ENCODE measurements at places on chromosomes 13 and 19.

- DNase-seq, result no peak
Observed at GRCh38 chr13:105465251-105465650, 1070.2 kb downstream of the EFNB2 start.

- no peak for DNase-seq
Observed at GRCh38 chr13:112955956-112956355, 13.1 kb upstream of the MCF2L start.

DNA sequence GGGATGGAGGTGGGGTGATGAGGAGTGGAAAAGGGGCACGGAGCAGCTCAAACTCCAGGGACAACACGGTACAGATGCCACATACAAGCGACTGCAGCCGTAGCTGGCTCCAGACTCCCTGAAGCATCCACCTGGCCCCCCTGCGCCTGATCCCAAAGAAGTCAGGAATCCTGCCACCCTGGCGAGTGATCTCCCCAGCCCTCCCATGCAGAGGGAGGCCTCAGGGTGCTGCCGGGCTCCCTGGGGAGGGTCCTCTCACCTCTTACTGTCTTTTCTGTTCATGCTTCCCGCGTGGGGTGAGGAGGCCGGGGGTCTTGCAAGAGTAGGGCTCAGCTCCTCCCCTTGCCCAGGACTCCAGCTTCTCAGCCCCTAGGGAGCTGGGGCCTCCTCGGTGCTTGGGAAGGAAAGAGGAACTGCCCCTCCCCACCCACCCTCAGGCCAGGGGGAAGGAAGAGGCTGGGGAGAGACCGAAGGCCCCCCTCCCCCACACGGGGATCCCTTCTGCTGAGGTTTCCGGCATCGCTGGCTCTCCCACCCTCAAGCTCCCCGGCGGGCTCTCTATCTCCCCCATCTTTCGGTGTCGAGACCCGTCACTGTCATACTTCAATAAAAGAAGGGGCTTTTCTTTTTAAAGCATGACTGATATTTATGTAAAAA is at the start of gene RASGRP4:
RASGRP4 (minus strand) TSS at position 410 of the 657 bp plus-strand sequence; CDS start at position 282, 128 bp downstream.
- no peak for DNase-seq

DNA sequence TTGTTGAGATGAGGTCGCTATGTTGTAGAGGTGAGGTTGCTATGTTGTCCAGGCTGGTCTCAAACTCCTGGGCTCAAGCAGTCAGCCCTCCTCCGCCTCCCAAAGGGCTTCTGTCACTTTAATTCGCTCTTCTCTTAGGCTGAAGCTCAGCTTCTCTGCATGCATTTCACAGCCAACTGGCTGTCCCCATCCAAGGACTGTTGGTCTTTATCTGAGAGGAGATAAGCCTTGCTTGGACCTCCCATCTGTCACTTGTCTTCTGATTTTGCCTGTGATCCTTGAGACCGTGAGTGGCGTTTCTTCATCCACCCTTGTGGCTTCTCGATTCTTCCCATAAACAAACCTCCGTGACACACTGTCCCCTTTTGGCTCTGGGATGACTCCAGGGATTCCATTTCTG is 24.4 kb downstream of the CERS1 start:
- no peak for DNase-seq

DNA sequence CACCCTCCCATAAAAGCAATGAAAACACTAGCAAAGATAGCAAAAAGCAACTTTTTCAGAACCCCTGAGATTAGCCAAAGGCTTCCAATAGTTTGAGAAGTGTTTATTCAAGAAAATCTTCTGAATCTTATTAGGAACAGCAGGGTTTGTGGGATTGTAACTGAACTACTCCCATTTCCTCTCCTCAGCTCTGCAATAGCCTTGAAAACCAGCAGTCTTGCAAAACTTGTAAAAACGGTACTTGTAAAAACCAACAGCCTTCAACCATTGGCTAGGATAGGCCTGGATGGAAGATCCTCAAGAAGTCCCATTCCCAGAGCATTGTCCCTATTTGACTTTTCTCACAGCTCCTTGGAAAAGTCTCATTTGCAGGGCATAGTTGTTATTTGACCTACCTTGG is 12.1 kb downstream of the RNASEH2B start:
- no peak for DNase-seq

- no peak for DNase-seq
Observed at GRCh38 chr13:33348366-33348765, 62.8 kb upstream of the STARD13 start.

DNA sequence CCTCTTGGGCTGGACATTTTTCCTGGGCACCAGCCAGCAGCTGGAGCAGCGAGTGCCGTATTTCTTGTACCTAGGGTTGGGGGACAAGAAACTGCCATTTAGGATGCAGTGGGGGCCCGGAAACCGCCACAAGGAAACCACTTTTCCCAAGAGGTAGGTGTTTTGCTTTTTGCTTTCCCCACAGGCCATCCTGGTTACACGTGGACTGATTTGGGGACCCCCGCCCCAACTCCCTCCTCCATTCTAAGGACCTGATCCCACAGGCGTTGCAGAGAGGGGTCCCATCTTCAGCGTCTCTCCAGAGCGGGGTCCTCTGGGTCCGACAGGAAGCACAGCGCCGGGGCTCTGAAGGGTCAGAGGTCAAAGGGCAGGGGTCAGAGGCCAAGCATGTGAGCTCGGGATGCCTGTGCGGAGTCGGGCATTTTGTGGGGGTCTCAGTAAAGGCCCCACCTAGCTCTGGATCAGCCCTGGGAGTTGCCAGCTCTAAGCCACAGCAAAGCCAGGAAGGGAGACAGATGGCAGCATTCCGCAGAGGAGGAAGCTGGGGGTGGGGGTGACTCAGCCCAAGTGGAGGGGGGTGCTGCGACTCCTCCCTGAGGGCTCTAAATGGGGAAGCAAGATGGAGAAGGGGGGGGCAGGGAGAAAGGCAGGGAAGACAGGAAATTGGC is 4.3 kb downstream of the ZGLP1 start:
- no peak for DNase-seq

GRCh38 chr19:14786421-14786851 is 8.1 kb upstream of the ADGRE2 start:
- no peak for DNase-seq

GRCh38 chr19:1468821-1469254 is 10.2 kb downstream of the C19orf25 start:
- no peak for DNase-seq
